Hematopoietic multipotent progenitor cell treated with erythropoietin and hydrocortisone succinate and interleukin-3 and kit ligand, for 17 days (in vitro differentiated cells): ENCODE measurements at places on chromosomes 11 and 22.

DNA sequence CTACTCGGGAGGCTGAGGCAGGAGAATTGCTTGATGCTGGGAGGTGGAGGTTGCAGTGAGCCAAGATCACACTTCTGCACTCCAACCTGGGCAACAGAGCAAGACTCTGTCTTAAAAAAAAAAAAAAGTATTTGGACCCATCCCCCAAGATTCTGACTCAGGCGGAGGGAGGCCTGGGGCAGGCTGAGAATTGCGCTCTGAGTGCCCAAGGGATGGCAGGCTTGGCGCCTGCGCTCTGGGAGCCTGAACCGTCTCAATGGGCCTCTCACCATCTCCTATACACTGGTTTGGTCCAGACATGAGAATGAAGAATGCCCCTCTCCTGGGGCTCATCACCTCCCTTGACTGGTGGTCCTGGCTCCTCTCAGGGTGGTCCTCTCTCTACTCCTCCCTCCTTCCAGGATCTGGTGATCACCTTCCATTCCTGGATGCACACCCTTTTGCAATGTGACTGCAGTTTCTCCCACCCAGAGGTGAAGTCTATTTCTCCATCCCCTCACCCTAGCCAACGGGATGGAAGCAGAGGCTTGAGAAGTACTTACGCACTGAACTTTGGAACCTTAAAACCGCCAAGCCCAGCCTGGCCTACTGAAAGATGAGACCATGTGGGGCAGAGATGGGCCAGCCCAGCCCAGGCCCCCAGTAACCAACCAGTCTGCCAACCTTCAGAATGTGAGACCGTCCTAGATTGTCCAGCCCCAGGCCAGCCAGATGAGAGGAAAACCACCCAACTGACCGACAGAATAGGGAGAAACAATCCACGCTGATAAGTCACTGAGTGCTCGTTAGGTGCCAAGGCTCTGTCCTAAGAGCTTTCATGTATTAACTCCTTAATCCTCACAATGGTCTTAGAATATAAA lies 4.9 kb downstream of the POLR3H start:
- no peak for DNase-seq

- DNase-seq: no peak
Observed at GRCh38 chr11:15159085-15159484, 44.4 kb downstream of the INSC start.

- DNase-seq: no peak
Observed at GRCh38 chr22:19291218-19291579, 320 bp downstream of the CLTCL1 start.

GRCh38 chr11:95734009-95734572 lies 55.5 kb downstream of the FAM76B start:
- peak; percentile 92 for DNase-seq

DNA sequence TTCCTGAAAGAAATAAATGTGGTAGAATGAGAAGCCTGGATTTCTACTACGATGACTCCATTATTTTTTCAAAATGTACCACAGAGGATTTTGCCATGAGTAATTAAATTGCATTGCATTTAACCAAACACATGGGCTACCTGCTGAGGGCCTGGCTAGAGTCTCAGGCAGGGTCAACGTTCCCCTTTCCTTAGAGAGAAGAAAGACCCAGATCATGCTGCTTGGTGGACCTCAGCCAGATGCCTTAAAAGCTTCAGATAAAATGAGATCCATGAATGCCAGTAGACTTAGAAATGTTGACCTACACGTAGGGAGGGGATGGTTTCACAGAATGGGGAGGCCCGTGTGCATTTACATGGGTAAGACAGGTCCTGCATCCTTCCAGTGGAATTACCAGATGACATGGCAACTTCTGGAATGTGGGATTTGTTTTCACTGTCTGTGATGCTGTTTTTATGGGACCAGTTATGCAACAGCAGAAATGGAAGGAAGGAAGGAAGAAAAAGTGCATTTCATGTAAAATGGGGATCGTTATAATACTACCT lies 1069.4 kb downstream of the NTM start:
- no peak for DNase-seq

- DNase-seq: no peak
Observed at GRCh38 chr11:10918698-10919097, 60.8 kb upstream of the ZBED5 start.

GRCh38 chr11:74838188-74838587 lies 89.5 kb downstream of the RNF169 start:
- no peak for DNase-seq

- no peak for DNase-seq
Observed at GRCh38 chr22:25489947-25490346, 74.5 kb upstream of the GRK3 start.

- no peak for DNase-seq
Observed at GRCh38 chr22:37741312-37741795, 44.5 kb downstream of the TRIOBP start.

GRCh38 chr11:90241414-90241813 lies 18.6 kb upstream of the CHORDC1 start:
- no peak for DNase-seq

GRCh38 chr11:8344346-8344745 lies 80.7 kb upstream of the LMO1 start:
- DNase-seq: no peak

DNA sequence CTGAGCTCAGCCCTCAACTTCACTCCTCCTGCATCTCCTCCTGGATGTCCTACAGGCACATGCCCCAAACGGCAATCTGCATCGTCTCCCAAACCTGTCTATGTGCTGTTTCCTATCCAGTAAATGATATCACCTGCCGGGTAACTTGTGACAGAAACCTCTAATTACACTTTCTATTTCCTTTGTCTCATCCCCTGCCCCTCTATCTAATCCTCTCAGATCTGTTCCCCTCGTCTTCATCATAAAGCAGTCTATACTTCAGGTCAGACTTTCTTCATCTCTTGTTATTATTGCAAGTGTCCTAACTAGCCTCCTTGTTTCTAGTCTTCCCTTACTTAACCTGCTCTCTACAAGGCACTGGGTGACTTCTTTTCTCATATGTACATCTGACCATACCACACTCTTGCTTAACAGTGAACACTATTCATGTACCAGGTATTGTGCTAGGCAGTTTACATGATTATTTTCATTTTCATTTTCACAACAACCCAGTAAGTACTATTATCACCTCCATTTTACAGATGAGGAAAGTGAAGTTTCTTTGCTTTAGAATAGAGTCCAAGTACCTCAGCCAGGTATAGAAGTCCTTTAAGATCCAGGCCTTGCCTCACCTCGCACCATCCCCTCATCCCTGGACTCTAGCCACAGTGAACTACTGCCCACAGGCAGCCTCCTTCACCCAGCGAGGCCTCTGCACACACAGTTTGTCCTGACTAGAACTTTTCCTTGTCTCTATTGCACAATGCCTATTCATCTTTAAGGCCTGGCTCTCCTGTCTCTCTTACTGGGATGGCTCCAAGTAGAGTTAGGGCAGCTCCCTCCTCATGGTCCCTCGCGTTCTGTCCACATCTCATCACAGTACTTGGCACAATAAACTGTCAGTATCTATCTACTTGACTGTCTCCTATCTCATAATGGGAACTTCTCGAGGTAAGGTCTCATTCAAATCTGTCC lies 22.1 kb upstream of the UCP3 start:
- DNase-seq: no peak

DNA sequence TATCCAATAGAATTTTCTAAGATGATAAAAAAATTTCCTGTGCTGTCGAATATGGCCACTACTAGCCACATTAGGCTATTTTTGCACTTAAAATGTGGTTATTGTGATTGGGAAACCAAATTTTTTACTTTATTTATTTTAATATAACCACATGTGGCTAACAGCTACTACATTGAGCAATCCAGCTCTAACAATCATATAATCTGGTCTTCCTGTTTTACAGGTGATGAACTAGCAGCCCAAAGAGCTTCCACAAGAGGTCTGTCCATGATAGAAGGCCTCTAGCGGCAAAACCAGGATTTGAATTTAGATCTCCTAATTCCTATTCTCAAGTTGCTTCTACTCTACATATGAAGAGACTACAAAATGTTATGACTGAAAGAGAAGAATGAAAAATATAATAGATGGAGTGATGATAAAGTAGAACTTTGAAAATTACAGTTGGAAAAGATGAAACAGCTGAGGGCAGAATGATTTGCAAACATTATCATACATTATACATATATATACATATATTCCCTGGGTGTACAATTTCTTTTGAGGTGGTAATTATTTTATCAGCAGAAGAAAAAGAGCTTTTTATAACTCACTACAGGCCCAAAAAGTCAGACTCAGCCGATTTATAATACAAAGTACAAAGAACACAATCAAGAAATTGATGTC lies 363.5 kb upstream of the PITPNB start:
- no peak for DNase-seq

GRCh38 chr11:65708451-65708850 lies 3.6 kb upstream of the KAT5 start:
- no peak for DNase-seq

GRCh38 chr22:29817724-29818123 lies 20.4 kb downstream of the ASCC2 start:
- DNase-seq: no peak

DNA sequence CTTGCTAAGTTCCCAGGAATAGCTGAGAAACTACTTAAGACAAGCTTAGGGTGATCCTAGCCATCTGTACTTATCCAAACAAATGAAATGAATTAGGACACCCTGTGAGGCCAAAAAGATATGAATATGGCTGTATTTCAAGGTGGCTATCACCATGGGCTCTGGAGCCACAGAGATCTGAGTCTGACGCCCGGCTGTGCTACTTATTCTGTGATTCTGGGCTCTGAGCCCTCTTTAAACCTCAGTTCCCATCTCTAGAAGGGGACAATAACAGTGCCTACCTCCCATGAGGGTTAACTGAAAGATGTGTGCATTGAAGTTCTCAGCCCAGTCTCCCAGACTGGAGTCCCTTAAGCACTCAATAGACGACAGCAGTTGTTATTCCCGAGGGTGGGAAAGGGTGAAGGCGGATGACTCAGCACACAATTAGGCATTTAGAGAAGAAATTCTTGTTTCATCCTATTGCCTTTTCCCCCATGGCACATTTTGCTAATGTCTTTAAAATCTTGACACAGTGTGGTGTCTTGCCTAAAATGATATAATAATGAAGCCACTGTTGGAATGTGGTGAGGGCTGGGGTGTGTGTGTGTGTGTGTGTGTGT lies 132.5 kb downstream of the ADAMTS15 start:
- DNase-seq: no peak

GRCh38 chr11:124222407-124222806 lies 18.5 kb upstream of the OR8G1 start:
- no peak for DNase-seq

- no peak for DNase-seq
Observed at GRCh38 chr22:24125941-24126340, 55.3 kb upstream of the SUSD2 start.

GRCh38 chr11:11588891-11589290 lies 32.9 kb downstream of the GALNT18 start:
- DNase-seq: no peak

- no peak for DNase-seq
Observed at GRCh38 chr11:130547761-130548490, 99.5 kb downstream of the ADAMTS15 start.

GRCh38 chr22:49763696-49764095 lies 64.0 kb downstream of the BRD1 start:
- no peak for DNase-seq

- DNase-seq: no peak
Observed at GRCh38 chr22:43447380-43447779, 35.6 kb downstream of the MPPED1 start.

DNA sequence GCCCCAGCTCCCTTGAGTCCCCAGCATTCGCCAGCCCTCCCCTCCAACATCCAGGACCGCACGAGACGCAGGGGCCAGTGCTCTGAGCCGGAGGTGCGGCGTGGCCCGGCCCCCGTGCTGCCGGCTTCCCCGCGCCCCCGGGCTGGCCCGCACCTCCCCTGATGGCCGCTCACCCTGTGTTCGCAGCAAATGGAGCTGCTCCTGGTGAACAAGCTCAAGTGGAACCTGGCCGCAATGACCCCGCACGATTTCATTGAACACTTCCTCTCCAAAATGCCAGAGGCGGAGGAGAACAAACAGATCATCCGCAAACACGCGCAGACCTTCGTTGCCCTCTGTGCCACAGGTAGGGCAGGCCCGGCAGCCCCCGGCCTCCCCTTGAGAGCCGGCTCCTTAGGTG lies 2.7 kb downstream of the CCND1 start:
- no peak for DNase-seq

- no peak for DNase-seq
Observed at GRCh38 chr11:76838678-76839068, 22.0 kb upstream of the ACER3 start.
